Natural killer cell (primary cell): ENCODE measurements at places on chromosomes 7 and 10. TPM values are rescaled to one million over a fixed set of nuclear protein-coding genes. Genes with fewer than 3 reads are reported as not detected.

- no peak for DNase-seq
Observed at GRCh38 chr7:100484673-100485045, 932 bp downstream of the NYAP1 start.

DNA sequence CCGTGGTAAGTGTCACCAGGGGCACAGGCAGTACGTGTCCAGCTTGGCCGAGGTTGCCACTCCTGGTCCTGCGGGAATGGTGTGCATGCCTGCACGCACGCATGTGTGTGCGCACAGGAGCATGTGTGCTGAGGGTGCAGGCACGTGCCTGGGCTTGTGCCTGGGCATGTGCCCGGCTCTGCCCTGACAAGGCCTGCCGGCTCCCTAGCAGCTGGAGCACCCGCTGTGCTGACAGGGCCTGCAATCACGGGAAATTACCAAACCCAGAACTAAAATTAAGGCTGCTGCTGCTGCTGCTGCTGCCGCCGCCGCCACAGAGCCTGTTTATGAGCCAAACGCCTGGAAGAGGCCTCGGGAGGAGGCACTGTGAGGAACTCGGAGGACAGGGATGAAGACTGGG is 28.7 kb downstream of the GHRHR start:
- DNase-seq: no peak

- no peak for DNase-seq
Observed at GRCh38 chr7:81484261-81484660, 285.6 kb downstream of the HGF start.

DNA sequence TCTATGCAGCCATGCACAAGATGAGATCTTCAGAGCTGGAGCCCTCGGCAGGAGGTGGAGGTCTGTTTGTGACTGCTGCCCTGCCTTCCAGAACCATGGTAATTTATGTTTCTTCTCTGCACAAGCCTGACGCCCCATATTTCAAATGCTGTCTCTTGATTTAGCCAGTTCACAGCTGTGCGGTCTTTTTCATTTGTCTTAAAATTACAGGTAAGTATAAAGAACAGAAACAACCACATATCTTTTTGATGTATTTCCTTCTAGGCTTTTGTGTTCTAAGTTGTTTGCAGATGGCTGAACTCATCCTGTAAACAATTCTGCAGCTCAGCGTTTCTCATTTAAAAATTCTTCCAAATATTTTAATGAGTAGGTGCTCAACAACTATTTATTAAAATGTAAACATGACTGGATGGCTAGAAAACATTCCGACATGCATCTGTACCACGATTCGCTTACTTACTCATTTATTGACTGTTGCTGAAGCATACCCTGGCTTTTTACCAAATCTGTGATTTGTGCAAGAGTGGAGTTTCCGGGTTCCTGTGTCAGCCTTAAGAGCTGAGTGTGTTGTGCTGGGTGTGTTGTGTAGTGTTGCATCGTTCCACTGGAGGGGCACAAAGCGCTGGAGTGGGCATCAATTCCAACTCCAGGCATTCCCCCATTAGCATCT is 58.9 kb downstream of the PIP4K2A start:
- peak; percentile 80 for DNase-seq

GRCh38 chr7:8931906-8932646 is 498.7 kb downstream of the NXPH1 start:
- DNase-seq: no peak

- no peak for DNase-seq
Observed at GRCh38 chr10:42646687-42647640, 8.6 kb upstream of the ZNF33B start.

GRCh38 chr10:53331460-53331859 is 558.9 kb upstream of the MBL2 start:
- DNase-seq: no peak

DNA sequence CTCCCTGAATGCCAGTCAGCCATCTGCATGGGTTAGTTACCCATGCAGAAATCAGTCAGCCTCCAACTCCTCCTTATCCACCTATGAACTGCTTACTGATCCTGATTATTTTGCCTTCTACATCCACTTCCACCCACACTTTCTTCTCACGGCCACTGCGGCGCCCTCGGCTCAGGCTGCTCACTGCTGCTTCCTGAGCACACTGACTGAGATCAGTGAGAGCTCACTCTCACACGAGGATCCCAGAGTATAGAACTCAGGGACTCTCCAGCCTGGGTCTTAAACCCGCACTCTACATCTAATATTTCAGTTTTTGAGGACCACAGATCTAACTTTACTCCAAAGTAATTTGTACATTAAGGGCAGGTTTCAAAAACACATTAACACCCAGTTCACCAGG is 64.4 kb downstream of the GRB10 start:
- DNase-seq: no peak

GRCh38 chr7:36054637-36055036 is 98.4 kb upstream of the EEPD1 start:
- no peak for DNase-seq

DNA sequence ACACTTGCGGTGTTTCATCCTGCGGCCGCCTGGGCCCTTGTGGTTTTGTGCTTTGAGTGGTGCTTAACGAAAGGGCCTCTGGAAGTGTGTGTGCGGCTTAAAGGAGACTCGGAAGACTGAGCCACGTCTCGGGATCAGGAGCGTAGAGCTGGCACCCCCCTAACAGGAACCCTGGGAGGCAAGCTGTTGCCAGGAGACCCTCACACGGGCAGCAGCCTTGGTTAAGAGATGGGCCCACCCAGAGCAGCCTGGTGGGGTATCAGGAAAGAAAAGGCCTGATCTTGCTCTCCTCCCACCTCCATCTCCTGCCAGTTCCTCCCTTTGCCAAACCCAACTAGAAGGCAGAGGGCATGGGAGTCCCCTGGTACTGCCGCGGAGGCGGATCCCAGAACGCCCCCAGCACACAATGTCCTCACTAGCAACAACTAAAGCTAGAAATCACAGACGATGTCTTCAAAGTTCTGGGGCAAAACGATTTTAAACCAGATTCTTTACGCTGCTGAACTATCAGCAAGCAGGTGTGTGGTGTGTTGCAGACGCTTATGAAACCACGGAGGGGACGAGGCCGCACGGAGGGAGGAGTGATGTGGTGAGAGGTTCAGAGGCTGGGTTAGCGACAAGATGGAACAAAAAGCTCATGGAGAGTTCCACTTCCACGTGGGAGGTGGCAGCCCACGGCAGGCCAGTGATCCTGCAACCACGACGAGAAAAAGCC is 67.0 kb upstream of the INPP5A start:
- DNase-seq: no peak

DNA sequence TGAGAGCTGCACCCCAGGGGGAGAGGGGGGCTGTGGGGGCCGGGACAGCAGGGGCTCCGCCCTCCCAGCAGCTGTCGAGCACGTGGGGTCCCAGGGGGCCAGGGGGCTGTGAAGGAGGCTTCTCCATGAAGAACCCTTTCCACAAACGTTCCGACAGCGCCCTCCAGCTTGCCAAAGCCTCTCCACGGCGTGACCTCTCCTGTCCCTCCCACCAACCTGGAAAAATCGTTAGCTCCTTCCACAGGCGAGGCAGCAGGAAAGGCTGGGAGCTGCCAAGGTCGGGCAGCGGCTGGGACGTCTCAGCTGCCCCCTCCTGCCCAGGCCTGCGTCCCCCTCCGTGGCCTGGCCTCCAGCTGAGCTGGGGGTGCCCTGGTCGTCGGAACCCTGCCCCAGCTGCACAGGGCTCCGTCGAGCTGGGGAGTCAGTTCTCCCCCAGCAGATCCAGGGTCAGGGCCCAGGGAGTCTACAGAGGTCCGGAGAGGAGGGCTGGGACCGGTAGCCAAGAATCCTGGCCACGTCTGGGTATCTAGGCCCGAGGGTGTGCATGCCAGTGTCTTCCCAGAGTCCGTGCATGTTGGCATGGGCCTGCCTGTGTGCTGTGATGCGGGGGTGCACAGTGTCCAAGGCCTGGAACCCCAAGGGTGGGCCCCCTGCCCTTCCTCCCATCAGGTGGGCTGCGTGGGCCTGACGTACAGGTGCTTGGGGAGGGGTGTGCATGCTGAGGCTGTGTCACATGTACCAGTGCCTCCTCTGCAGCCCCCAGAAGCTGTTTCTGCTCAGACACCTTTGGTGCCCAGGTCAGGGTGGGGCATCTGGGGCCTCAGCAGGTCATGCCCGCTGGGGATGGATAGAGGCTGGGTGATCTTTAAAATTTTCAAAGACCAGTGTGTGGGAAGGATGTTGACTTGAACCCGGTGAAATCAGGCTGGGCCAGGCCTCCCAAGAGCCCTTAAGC is 66.5 kb downstream of the UNCX start:
- no peak for DNase-seq

- DNase-seq: no peak
Observed at GRCh38 chr10:5043716-5044115, 40.1 kb upstream of the AKR1C2 start.

DNA sequence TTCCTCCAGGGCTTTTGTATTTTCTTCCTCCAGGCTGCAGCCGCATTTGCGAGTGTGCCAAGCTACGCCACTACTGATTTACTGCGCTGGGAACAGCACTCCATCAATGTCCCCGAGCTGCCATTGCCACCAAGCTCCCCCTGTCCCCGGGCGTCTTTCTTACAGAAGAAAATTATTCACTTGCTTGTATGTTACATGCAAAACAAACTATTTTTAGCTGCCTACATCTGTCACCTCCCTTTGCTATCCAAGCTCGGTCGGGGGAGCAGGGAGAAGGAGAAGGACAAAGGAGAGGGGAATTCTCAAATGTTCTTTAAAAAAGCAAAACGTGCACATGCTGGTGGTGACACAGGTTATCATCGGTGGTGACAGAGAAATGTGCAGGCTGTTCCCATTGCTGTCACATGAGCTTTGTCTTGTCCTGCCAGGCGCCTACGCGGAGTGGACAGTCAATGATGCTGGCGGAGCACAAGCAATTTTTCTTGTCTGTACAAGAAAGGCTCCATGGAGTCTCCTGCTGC is 93.1 kb downstream of the ADARB2 start:
- no peak for DNase-seq

DNA sequence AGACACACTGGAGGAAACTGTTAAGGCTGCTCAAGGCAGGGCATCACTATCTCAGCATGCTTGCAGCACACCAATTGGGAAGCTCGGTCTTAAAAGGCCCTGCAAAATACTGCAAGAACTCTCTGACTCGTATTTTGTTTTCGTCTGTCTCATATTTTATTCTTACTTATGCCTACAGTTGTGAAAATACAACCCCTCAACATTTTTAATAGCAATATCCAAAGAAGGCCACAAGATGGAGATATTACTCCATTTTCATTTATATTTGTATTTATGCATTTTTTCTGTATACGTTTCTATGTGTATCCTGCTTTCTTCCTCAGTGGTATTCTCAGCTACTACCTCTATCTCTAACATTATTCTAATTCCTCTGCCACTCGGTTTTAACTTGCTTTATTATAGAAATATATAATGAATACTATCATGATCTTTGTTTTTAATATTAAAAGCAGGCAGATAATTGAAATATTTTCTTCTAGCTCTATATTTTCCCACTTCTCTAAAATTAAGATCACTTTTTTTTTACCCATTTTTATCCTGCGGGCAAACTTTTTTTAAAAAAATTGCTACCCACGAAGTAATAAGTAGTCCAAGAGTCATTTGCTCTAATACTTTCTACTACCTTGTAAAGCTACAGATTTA is 10.0 kb downstream of the DNAJC1 start:
- peak; percentile 71 for DNase-seq

Gene NPFFR1
- total RNA-seq: 0.05 TPM

Gene SEMA3D
- not detected for total RNA-seq

Gene SLC26A3
- not detected for total RNA-seq

Gene CRYGN
- total RNA-seq: not detected

Gene DNAJB12
- 48.7 TPM for total RNA-seq

Gene HTR5A
- total RNA-seq: not detected

Gene PNLIPRP3
- total RNA-seq: not detected

Gene MRLN
- total RNA-seq: not detected
